ENCODE measurements at places on chromosomes 5 and 9.

- no peak for DNase-seq
Observed at GRCh38 chr9:136243631-136244030, 2.0 kb downstream of the QSOX2 start.

DNA sequence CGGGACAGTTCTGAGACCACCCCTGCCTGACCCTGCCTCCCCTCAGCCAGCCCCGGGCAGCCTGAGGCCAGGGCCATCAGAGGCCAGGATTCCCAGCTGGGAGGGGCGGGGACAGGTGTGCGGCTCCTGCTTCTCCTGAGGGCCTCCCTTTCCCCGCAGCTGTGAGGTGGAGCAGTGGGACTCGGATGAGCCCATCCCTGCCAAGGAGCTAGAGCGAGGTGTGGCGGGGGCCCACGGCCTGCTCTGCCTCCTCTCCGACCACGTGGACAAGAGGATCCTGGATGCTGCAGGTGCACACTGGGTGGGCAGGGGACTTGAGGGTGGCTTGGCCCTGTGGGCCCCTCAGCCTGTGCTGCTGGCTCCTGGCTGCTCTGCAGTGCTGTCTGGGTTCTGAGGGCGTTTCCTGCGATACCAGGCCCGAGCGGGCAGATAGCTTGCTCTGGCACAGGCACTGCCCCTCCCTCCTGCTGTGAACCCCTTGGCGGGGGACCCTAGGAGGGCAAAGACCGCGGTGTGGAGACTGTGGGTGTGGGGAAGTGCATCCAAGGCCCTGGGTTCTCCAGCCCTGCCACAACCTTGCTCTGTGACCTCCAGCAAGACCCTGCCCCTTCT is 2.3 kb downstream of the GRHPR start:
- no peak for DNase-seq

GRCh38 chr9:69502671-69503301 is 169.4 kb downstream of the APBA1 start:
- no peak for DNase-seq

- DNase-seq = peak; percentile 68
Observed at GRCh38 chr5:179801304-179802206, 5.1 kb downstream of the MGAT4B start.

GRCh38 chr5:150109921-150110320 is 23.6 kb upstream of the CSF1R start:
- no peak for DNase-seq

- no peak for DNase-seq
Observed at GRCh38 chr9:30688801-30689200, 1695.6 kb upstream of the ACO1 start.

GRCh38 chr9:31702957-31703356 is 681.5 kb upstream of the ACO1 start:
- no peak for DNase-seq

DNA sequence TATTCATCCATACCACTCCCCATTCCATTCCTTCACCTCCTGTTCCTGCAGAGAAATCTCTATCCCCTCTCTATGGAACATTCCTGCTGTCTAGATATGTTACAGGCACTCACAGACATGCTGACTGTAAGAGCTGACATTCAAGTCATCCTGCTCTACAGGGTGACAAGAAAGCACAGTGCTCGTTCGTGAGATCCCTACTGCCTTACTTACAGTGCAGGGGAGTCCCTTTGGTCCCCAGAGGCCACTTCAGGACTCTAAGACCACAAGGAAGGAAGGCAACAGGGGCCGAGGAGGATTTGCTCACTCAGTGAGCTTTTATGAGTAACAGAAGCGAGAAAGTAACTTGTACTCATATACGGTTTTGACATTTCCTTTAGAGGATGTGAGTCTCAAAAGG is 110.5 kb downstream of the GAS1 start:
- no peak for DNase-seq

GRCh38 chr9:88672874-88673689 is 138.1 kb downstream of the NXNL2 start:
- DNase-seq = no peak

DNA sequence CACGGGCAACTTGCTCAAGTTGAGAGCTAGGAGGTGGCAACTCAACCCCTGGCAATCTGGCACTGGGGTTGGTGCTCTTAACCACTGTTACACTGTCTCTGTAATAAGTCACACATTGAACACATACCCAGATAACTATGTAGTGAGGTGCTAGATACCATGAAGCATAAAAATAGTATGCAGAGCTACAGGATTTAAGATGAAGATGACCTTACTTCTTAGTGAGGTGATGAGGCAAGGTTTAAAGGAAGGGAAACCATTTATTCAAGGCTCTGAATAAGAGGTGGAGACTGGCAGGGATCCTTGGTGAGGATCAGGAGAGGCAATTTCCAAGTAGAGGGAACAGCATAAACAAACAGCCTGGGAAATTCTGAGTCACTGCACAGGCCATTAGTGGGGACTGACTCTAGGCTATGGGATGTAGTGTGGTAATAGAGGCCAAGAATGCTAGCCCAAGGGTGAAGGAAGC is 67.6 kb upstream of the NR3C1 start:
- no peak for DNase-seq

DNA sequence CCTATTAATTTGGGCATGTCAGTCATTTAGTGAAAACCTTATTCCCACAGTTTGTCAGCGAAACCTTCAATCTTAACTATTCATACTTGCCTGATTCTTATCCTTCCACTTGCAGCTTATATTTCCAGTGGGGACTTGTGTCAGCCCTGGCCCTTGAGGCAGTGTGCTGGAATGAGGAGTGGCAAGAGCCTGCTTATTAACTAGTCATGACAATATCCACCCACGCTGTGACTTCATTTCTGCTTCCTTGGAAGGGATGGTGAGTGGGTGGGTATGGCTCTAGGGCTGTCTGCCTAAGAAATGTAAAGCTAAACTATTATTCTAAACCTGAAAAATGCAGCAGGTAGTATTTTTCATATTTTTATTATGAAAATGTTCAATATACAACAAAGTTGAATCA is 34.0 kb upstream of the LURAP1L start:
- DNase-seq = no peak

DNA sequence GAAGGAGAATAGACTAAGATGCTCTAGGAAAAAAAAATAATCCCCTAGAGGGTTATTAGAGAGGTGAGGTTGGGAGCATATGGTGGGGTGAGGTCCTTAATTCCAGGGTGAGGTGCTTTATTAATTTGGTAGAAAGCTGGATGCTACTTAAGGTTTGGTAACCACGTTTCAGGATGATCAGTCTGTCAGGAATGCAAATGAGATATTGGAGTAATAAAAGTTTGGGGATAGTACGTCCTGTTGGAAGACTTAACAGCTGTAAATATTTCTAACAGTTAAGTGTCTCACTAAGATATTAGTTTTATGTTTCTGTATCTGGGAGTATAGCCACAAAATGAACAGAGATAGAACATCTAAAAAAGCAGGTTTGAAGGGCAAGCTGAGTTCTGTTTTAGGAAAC is 578.9 kb downstream of the CETN3 start:
- no peak for DNase-seq

DNA sequence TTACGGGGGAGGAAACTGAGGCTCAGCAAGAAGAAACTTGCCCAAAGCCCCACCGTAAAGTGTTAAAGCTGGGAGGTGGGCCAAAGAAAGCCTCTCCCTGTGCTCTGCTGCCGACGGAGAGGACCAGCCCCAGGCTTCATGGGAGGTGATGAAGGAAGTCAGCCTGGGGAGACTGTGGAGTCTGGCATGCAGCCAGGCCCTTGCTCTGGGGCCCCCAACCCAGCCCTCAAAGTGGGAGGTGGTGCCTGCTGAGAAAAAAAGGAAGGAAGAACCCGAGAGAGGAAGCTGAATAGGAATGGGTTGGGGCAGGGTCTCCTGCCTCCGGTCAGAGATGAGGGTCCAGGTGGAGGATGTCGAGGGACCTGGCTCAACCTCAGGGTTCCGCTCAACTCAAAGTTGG is 3.8 kb downstream of the RNF44 start:
- DNase-seq = no peak

- DNase-seq = no peak
Observed at GRCh38 chr5:68088302-68088701, 127.3 kb upstream of the PIK3R1 start.

- DNase-seq = no peak
Observed at GRCh38 chr9:81841333-81841732, 86.9 kb upstream of the SPATA31D4 start.

GRCh38 chr5:93179466-93179865 is 401.6 kb downstream of the NR2F1-AS1 start:
- DNase-seq = no peak

- DNase-seq = no peak
Observed at GRCh38 chr5:125137535-125137934, 391.1 kb upstream of the ZNF608 start.

DNA sequence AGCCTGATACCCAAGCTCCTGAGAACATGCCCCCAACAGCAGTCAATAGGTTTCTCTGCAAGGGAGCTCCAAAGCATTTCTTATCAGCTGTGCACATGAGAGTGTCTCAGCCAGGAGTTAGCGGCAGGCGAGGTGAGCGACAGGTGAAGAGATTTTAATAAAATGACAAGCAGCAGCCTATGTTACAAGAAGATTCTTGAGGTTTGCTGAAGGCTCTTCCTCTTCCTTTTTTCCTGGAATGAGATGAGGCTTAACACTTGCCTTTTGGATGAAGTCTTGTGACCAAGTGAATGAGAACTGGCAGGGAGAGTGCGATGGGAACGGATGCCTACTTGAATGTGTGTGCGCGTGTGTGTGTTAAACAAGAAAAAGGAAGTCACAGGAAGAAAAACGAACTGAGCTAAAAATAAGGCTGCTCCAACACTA is 76.1 kb downstream of the SHB start:
- DNase-seq = no peak

GRCh38 chr5:141100243-141100805 is at the start of gene PCDHB3:
Gene PCDHB3 (plus strand): TSS chr5:141100473. CDS start chr5:141100650, 177 bp downstream.
- no peak for DNase-seq

GRCh38 chr5:90940227-90940995 is 381.8 kb downstream of the ADGRV1 start:
- no peak for DNase-seq

DNA sequence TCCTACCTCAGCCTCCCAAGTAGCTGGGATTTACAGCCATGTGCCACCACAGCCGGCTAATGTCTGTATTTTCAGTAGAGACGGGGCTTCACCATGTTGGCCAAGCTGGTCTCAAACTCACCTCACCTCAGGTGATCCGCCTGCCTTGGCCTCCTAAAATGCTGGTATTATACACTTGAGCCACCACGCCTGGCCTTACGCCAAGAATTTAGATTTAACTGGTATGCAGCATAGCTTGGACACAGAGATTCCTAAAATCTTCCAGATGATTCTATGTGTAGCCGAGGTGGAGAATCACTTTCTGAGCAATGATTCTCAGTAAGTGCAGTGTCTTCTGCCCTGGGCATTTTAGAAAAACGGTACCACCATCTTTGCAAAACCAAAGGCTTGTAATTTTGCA is 74.1 kb downstream of the HABP4 start:
- DNase-seq = no peak

DNA sequence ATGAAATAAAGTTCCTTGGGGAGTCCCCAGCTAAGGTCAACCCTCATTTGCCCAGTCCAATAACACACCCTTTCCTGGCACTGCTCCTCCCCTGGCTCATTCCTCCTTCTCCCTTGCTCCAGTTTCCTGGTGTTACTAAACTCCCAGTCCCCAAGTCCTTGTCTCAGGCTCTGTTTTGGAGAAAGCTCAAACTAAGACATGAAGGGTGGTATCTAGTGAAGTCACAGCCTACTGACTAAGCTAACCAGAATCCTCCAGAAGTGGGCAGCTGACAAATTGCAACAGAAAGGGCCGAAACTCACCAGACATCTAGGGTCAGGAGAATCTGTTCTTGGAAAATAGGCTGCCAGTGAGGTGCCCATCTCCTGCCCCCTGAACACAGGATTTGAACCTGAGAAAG is 118.7 kb upstream of the NEK6 start:
- no peak for DNase-seq

- DNase-seq = no peak
Observed at GRCh38 chr9:108722396-108722795, 133.4 kb downstream of the ACTL7B start.

- DNase-seq = no peak
Observed at GRCh38 chr9:13707612-13708576, 428.4 kb upstream of the MPDZ start.

DNA sequence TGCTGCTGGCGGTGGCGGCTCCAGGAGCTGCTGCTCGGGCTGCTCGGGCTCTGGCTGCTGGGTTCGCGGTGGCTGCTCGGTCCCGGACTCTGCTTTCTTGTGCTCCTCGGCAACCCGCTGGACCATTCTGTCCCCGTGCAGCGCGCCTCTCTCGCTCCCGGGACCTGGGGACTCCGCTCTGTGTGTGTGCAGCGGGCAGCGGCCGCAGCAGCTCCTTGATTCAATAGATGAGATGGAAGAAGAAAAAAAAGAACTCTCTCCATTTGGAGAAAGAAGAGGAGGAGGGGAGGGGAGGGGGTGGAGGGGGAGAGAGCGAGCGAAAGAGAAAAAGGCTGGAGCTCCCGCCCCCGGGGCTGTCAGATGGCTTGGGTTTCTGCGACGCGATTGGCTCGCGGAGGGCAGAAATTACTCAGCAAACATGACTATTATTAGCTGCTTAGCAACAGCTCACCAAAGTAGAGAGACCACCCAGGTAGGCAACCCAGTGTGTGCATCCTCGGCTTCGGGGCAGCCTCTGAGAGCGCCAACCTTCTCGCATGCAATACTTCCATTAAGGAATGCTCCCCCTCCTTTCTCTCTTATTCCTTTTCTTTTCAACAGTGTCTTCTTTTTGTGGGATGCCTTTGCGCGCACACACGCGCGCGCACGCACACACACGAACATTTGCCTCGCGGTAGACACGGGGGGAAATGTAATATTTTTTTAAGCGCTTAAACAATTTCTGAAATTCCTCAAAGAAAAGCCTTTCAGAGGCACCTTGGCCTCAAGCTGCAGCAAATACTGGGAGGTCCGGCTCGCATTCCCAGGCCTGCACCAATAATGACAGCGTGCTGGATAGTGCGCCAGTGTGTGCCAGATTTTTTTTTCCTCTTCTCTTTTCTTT is 7.6 kb downstream of the PTCH1 start:
- DNase-seq = no peak

DNA sequence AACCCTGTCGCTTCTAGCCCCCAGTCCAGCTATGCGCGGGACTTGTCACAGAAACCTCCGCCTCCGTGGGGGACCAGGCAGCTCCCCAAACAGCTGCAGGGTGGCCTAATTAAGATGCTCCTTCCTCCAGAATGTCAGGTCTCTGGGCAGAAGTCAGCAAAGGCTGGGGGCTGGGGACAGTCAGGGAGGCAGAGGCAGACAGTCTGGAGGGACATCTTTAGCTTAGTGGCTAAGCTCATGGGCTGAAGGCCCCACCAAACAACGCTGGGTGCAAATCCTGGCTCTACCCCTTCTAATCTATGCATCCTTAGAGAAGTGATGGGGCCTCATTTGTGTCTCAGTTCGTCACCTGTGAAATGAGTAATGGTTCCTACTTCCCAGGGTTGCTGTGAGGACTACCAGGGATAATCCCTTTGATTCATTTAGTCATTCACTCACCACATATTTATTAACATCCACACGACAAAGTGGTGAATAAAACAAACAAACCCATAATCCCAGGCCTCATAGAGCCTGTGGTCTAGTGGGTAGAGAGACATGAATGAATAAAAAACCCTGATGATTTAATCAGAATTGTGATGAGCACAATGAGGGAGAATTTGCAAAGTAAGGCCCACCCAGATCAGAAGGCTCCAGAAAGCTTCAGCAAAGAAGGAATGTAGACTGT is 20.2 kb upstream of the MED27 start:
- DNase-seq = no peak

- peak; percentile 96 for DNase-seq
Observed at GRCh38 chr5:61408476-61409168, 76.6 kb downstream of the ZSWIM6 start.

GRCh38 chr5:123087173-123088030 is 1.6 kb upstream of the PRDM6 start:
- DNase-seq = no peak

Data from T-helper 17 cell (primary cell).